Muscle of leg (tissue), 16 donors: ENCODE measurements at places on chromosomes 11 and 22. TPM values are rescaled to one million over a fixed set of nuclear protein-coding genes. Genes with fewer than 3 reads are reported as not detected.

Gene P2RY6
- 0.53 TPM for total RNA-seq

DNA sequence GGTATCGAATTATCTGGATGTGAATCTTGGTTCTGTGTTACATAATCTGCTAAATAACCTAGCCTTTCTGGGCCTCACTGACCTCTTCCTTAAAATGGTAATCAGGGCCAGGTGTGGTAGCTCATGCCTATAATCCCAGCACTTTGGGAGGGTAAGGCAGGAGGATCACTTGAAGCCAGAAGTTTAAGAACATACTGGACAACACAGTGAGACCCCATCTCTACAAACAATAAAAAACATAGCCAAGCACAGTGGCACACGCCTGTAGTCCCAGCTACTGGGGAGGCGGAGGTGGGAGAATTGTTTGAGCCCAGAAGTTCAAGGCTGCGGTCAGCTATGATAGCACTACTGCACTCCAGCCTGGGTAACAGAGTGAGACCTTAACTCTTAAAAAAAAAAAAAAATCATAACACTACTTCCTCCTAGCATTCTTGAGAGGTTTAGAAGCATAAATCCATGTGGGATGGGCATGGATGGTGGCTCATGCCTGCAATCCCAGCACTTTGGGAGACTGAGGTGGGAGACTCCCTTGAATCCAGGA lies 72.5 kb downstream of the C11orf65 start:
- no peaks in the 10 kb centered on the region for H3K36me3 ChIP-seq
- H3K4me1 ChIP-seq, result no peaks in the 10 kb centered on the region
- no peak overlapping the region for H3K27ac ChIP-seq
- DNase-seq, result no peak
- H3K27me3 ChIP-seq, result no peaks in the 10 kb centered on the region
- no peak overlapping the region for H3K4me3 ChIP-seq

DNA sequence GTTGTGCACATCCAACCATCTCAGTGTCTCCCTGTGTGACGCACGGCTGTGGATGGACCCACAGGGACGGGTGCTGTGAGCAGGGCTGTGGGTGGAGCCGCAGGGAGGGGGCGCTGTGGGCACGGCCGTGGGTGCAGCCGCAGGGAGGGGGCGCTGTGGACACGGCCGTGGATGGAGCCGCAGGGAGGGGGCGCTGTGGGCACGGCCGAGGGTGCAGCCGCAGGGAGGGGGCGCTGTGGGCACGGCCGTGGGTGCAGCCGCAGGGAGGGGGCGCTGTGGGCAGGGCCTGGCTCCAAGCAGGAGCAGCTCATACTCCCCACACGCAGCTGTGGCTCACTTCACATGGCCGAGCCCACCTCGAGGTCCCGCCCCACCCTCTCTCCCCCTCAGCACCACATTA lies 6.0 kb upstream of the MAPK11 start:
- DNase-seq, result no peak
- H3K4me1 ChIP-seq, result peaks cover 13% of the 10 kb centered on the region
- no peak overlapping the region for H3K4me3 ChIP-seq
- peaks cover 60% of the 10 kb centered on the region for H3K36me3 ChIP-seq
- no peak overlapping the region for H3K27ac ChIP-seq
- H3K27me3 ChIP-seq, result peaks cover 18% of the 10 kb centered on the region

- H3K4me3 ChIP-seq, result no peak overlapping the region
- DNase-seq, result no peak
- H3K4me1 ChIP-seq, result no peaks in the 10 kb centered on the region
- peaks cover 5% of the 10 kb centered on the region for H3K36me3 ChIP-seq
- H3K27ac ChIP-seq, result no peak overlapping the region
Observed at GRCh38 chr11:104907521-104908185, 9.4 kb upstream of the CASP12 start.

- H3K27ac ChIP-seq, result peak overlapping the region; percentile 93
- peak; percentile 78 for DNase-seq
- peaks cover 40% of the 10 kb centered on the region for H3K36me3 ChIP-seq
- peaks cover 63% of the 10 kb centered on the region for H3K4me1 ChIP-seq
- H3K27me3 ChIP-seq, result peaks cover 6% of the 10 kb centered on the region
Observed at GRCh38 chr11:119316016-119316728, 758 bp downstream of the MCAM start.

GRCh38 chr22:36585841-36586240 lies 56.9 kb upstream of the EIF3D start:
- peaks cover 8% of the 10 kb centered on the region for H3K4me1 ChIP-seq
- DNase-seq, result no peak
- H3K36me3 ChIP-seq, result no peaks in the 10 kb centered on the region
- H3K27me3 ChIP-seq, result peaks cover 17% of the 10 kb centered on the region

GRCh38 chr22:44667829-44668189 lies 34.2 kb upstream of the PRR5 start:
- no peaks in the 10 kb centered on the region for H3K36me3 ChIP-seq
- peak overlapping the region; percentile 35 for H3K27ac ChIP-seq
- DNase-seq, result no peak
- peaks cover 26% of the 10 kb centered on the region for H3K27me3 ChIP-seq
- H3K4me3 ChIP-seq, result peak overlapping the region; percentile 44

DNA sequence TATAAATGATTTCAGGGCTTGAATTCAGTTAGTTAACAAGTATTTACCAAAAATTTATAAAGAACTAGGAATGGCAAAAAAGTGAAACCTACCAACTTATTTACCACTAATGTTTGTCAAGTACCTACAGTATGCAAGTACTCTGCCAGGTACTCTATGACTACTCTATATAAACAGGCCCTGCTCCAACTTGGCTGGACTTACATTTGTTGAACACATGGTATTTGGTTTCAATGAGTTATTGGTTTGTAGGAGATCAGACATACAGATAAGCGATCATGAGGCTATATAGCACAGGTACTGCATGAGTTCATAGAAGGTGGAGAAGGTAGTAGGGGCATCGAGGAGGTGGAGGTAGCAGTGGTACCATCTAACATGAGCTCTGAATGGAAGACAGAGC lies 159.9 kb upstream of the PDGFD start:
- no peak for DNase-seq
- no peaks in the 10 kb centered on the region for H3K36me3 ChIP-seq
- no peaks in the 10 kb centered on the region for H3K4me1 ChIP-seq
- H3K27ac ChIP-seq, result no peak overlapping the region
- H3K27me3 ChIP-seq, result no peaks in the 10 kb centered on the region

- DNase-seq, result no peak
- peaks cover 3% of the 10 kb centered on the region for H3K36me3 ChIP-seq
- peaks cover 9% of the 10 kb centered on the region for H3K4me1 ChIP-seq
- H3K27ac ChIP-seq, result no peak overlapping the region
- H3K27me3 ChIP-seq, result no peaks in the 10 kb centered on the region
Observed at GRCh38 chr22:44042249-44043218, 18.4 kb downstream of the PARVB start.

Gene PLEKHB1
- total RNA-seq, result 1.0 TPM

Gene AP1B1
- 19.9 TPM for total RNA-seq

GRCh38 chr22:35649636-35650250 lies 1.5 kb downstream of the APOL6 start:
- peak overlapping the region; percentile 59 for H3K4me3 ChIP-seq
- H3K36me3 ChIP-seq, result no peaks in the 10 kb centered on the region
- no peak overlapping the region for H3K27ac ChIP-seq
- H3K4me1 ChIP-seq, result peaks cover 27% of the 10 kb centered on the region
- no peak for DNase-seq

DNA sequence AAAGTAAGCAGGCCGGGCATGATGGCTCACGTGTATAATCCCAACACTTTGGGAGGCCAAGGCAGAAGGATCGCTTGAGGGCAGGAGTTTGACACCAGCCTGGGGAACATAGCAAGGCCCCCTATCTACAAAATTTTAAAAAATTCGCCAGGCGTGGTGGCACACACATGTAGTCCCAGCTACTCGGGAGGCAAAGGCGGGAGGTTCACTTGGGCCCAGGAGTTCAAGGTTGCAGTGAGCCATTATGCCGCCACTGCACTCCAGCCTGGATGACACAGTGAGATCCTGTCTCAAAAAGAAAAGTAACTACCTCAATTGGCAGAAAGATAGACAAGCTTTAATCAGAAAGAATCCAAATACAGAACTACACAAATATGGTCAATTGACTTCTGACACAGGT lies 31.0 kb downstream of the CADM1 start:
- H3K4me1 ChIP-seq, result no peaks in the 10 kb centered on the region
- H3K27ac ChIP-seq, result no peak overlapping the region
- no peak for DNase-seq
- H3K36me3 ChIP-seq, result no peaks in the 10 kb centered on the region
- H3K4me3 ChIP-seq, result no peak overlapping the region

DNA sequence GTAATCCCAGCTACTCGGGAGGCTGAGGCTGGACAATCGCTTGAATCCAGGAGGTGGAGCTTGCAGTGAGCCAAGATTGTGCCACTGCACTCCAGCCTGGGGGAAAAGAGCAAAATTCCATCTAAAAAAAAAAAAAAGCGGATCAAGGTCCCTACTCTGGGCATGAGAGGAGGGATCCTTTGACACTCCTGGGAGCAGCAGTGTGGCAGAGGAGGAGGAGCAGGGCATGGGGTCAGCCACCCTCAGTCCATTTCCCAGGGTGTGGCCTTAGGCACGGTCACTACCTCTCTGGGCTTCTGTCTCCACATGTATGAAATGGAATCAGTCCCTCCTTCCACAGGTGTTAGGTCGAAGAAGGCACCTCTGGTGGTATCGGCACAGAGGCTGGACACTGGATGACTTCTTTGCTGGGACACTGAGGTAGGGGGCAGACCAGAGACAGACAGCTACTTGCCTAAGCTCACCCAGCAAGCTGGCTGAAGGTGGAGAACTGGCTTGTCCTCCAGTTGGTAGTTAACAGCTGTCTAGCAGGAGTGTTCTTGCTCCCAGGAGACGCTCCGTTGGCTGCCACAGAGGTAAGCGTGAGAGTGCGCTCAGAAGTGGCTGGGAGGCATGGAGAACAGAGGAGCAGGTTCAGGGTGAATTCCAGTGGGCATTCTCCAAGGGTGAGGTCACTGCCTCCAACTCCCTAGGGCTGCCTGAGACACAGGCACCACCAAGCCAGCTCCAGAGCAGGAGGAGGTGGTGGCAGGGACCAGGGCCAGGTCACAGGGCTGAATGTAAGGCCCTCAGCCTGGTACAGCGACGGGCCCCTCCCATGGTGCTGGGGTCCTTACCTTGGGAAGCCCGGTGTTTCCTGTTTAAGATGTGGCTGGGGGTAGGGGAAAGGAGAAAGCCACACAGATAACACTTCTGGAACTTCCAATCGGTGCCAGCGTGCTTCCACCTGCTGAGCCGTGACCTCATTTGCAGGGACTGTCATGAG lies 19.5 kb downstream of the TXN2 start:
- no peak overlapping the region for H3K4me3 ChIP-seq
- H3K4me1 ChIP-seq, result peaks cover 51% of the 10 kb centered on the region
- peak overlapping the region; percentile 60 for H3K27ac ChIP-seq
- H3K36me3 ChIP-seq, result peaks cover 19% of the 10 kb centered on the region
- peak; percentile 51 for DNase-seq

Gene CALCA
- total RNA-seq, result not detected

GRCh38 chr22:47041271-47042115 lies 279.0 kb downstream of the TBC1D22A start:
- H3K36me3 ChIP-seq, result no peaks in the 10 kb centered on the region
- H3K27me3 ChIP-seq, result no peaks in the 10 kb centered on the region
- DNase-seq, result no peak
- H3K27ac ChIP-seq, result no peak overlapping the region
- no peak overlapping the region for H3K4me3 ChIP-seq
